ENCODE measurements at places on chromosomes 4 and X.

GRCh38 chr4:176261018-176261417 is 8.0 kb downstream of the ASB5 start:
- no peak for DNase-seq

- DNase-seq, result no peak
These were observed 5.9 kb upstream of the RAB40AL start for GRCh38 chrX:102930990-102931756.

DNA sequence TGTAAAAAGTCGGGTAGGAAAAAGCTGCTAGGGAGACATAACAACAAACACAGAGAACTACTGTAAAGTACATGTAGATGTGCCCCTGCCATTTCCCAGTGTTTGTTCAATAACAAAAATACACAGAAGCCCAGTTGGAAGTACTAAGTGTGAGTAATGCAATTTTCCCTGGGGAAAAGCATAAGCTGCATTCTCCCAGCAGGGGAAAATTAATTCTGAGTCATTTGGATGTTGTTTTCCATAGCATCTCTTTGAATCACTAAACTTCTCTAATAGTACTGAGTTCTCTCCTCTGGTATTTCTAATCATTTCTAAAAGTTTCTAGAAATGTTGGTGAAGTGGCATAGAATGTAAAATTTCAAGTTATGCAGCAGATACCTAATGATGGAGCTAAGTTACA is 1114.9 kb downstream of the C4orf33 start:
- DNase-seq, result no peak

DNA sequence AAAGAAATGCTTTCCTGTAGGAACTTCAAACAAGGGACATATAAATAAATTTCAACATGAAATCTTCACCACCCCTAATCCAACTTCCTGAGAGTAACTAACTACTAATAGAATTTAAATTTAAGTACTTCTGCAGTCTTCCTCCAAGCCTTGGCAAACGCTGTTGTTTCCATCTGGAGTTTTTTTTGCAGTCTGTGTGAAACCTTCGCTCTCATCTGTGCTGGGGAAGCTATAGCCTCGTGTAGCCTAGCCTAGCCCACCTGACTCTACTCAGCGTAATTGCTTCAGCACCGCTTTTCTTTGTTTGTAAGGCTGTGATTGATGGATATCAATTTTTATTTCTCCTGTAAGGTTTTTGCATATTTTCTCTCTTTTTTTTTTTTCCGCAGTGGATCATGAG is 30.9 kb downstream of the STOX2 start:
- DNase-seq, result no peak

DNA sequence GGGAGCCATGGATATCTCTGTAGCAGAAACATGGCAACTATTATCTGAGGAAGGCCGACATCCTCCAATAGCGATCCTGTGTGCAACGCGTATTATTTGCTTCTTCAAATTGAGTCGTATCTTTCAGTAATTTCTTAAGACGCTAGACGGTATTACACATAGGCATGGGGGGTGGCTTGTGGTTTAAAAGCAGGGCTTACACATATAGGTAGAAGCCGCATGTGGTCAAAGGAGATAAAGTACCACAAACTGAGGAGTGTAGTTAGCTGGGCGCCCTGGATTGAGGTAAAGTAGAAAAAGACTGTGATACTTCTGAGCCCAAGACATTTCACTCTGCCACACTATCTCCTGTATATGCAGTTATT is 94.6 kb downstream of the SORBS2 start:
- no peak for DNase-seq

DNA sequence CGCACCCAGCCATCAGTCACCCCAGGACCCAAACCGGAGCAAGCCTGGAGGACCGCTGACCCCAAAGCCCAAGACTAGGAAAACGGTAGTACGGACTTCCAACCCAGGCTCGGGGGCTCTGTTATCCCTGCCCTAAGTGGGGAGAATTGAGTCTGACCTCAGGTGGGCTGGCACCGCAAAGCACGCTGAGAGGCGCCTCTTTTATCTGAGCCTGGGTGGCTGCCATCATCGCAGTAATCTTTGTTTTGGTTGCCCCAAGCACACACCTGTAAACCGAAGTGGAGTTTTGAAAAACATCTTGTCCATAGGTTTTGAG is 894 bp upstream of the SH3RF1 start:
- DNase-seq, result no peak

All from stimulated activated CD8-positive, alpha-beta memory T cell treated with anti-CD3 and anti-CD28 coated beads, Interleukin-4, amount 100 ng/mL, for 1 hour (primary cell).